ENCODE measurements at places on chromosomes 2 and 18.

- H3K36me3 ChIP-seq, result no peaks in the 10 kb centered on the region
- no peaks in the 10 kb centered on the region for H3K4me1 ChIP-seq
- no peak overlapping the region for H3K27ac ChIP-seq
- H3K4me3 ChIP-seq, result no peak overlapping the region
Observed at GRCh38 chr2:214103276-214104001, 307.4 kb upstream of the VWC2L start.

DNA sequence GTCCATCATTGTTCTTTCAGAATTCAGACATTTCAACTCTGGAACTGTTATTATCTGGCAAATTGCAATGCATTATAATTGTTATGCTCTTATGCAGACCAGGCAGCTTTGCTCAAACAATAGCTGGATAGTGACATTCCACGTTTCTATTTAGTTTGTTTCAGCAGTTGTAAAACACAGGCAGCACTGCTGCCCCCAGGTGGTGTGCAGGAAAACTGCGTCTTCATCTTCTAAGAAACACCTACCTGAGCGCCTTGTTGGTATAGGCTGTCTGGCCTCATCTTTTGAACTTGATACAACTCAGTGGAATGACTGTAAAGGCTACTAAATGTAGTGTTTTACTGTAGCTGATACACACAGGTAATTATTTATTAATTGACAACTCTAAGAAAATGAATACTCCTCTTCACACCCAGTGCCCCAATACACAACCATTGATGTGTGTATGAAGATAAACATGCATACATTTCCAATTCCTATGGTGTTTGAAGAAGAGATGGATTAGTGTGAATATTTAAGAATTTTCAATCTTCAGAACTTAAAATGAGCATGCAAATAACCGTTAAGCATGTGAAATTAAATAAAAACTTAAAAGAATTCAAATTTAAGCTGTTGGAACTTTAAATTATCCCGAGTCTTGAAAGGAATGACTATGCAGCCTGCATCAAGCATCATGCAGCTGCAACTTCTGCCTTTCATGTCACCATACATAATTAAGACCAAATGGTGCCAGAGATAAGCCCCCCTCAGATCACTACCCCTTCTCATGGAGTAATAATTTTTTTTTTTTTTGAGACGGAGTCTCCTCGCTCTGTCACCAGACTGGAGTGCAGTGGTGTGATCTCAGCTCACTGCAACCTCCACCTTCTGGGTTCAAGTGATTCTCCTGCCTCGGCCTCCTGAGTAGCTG, 85.6 kb downstream of the CD8B2 start:
- H3K27ac ChIP-seq, result no peak overlapping the region
- no peak overlapping the region for H3K4me3 ChIP-seq
- no peaks in the 10 kb centered on the region for H3K4me1 ChIP-seq
- DNase-seq, result no peak
- H3K27me3 ChIP-seq, result peaks cover 13% of the 10 kb centered on the region

- peaks cover 12% of the 10 kb centered on the region for H3K4me1 ChIP-seq
- DNase-seq, result no peak
- no peak overlapping the region for H3K4me3 ChIP-seq
Observed at GRCh38 chr18:45916302-45916701, 50.8 kb downstream of the EPG5 start.

DNA sequence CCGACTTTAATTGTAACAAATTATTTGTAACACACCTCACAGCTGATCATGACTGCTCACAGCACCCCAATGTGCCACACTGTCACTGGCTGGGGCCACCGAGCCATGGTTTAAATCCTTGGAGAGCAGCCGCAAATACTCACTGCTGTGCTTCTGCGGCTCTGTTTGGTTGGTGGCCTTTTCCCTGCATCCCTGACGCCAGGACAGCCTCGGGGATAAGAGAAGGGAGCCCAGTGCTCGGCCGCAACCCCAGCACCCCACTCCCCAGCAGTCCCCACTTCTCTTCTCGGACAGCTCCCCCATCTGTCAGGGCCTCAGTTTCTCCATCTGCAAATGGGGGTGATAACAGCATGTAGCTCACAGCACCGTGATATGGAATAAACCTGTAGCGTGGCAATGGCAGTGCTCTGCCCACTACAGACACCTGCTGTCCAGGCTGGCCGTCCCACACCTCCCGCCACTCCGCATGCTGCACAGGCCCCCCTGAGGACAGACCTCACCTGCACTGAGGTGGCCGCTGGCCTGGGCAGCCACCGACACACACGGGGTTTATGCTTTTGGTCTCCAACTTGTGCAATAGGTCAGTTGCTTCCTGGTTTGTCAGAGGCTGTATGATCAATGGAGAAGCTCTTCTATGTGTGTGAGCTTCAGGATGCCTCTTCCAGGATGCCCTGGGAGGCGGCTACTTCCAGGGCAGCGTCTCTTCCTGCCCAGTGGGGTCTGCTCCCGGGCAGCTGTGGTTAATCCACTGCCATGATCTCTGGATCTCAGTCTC, 87.1 kb downstream of the NDUFA10 start:
- peaks cover 9% of the 10 kb centered on the region for H3K27me3 ChIP-seq
- peaks cover 5% of the 10 kb centered on the region for H3K4me1 ChIP-seq
- no peak overlapping the region for H3K27ac ChIP-seq
- no peak overlapping the region for H3K4me3 ChIP-seq
- no peaks in the 10 kb centered on the region for H3K36me3 ChIP-seq

GRCh38 chr2:177239932-177240630, 24.4 kb downstream of the NFE2L2 start:
- H3K27ac ChIP-seq, result peak overlapping the region; percentile 85
- no peaks in the 10 kb centered on the region for H3K27me3 ChIP-seq
- no peaks in the 10 kb centered on the region for H3K36me3 ChIP-seq
- peaks cover 68% of the 10 kb centered on the region for H3K4me1 ChIP-seq
- peak overlapping the region; percentile 58 for H3K4me3 ChIP-seq

- peaks cover 63% of the 10 kb centered on the region for H3K4me1 ChIP-seq
- H3K36me3 ChIP-seq, result peaks cover 30% of the 10 kb centered on the region
- H3K27ac ChIP-seq, result peak overlapping the region; percentile 62
- DNase-seq, result no peak
- H3K4me3 ChIP-seq, result no peak overlapping the region
- no peaks in the 10 kb centered on the region for H3K27me3 ChIP-seq
Observed at GRCh38 chr2:60468382-60469085, 84.9 kb downstream of the BCL11A start.

- H3K27me3 ChIP-seq, result no peaks in the 10 kb centered on the region
- H3K36me3 ChIP-seq, result no peaks in the 10 kb centered on the region
- H3K4me1 ChIP-seq, result peaks cover 63% of the 10 kb centered on the region
- H3K4me3 ChIP-seq, result peak overlapping the region; percentile 25
- peak overlapping the region; percentile 4 for H3K27ac ChIP-seq
Observed at GRCh38 chr2:234571620-234572407, 74.9 kb upstream of the ARL4C start.

- H3K36me3 ChIP-seq, result no peaks in the 10 kb centered on the region
- DNase-seq, result peak; percentile 18
- H3K4me3 ChIP-seq, result no peak overlapping the region
- H3K27me3 ChIP-seq, result no peaks in the 10 kb centered on the region
- H3K4me1 ChIP-seq, result no peaks in the 10 kb centered on the region
Observed at GRCh38 chr2:36663851-36664695, 32.4 kb upstream of the VIT start.

GRCh38 chr2:201881741-201882140, 75.4 kb downstream of the CDK15 start:
- peaks cover 10% of the 10 kb centered on the region for H3K4me1 ChIP-seq
- peak overlapping the region; percentile 52 for H3K4me3 ChIP-seq
- no peak overlapping the region for H3K27ac ChIP-seq
- DNase-seq, result no peak
- peaks cover 69% of the 10 kb centered on the region for H3K27me3 ChIP-seq
